Foreskin keratinocyte (primary cell): ENCODE measurements at places on chromosomes 2 and 18.
A peak's percentile ranks its signal among the peaks of the same experiment; 100 is the strongest.

GRCh38 chr2:137800386-137800785, 163.9 kb upstream of the HNMT start:
- no peak for DNase-seq

DNA sequence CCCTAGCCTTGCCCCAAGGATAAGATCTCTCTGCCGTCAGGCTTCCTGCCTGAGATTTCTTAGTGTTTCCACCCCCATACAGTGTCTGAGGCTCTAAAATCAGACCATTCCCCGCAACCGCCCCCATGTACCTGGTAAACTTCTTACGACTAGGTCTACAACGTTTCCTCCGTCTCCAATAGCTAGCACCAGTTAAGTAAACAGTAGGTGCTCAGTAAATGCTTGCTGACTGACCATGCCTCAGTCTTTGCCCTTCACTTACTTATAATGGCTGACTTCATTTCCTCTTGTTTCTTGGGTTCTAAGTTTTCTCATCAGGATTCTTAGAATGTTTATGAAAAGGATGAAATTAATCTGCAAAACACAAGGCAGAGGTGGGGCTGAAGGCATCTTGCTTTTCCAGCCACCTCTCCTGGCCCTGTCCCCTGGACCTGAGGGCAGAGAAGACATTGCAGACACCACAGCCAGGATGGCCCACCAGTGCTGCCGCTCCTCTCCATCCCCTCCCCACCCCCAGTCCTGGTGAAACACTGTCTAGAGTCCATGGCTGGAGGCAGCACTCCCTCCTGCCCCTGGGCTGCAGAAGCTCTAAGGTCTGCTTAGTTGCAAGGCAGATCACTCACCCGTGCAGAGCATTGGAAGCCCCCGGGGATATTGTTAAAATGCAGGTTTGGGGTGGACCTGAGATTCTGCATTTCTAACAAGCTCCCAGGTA, 16.9 kb downstream of the TMEM37 start:
- DNase-seq, result no peak

DNA sequence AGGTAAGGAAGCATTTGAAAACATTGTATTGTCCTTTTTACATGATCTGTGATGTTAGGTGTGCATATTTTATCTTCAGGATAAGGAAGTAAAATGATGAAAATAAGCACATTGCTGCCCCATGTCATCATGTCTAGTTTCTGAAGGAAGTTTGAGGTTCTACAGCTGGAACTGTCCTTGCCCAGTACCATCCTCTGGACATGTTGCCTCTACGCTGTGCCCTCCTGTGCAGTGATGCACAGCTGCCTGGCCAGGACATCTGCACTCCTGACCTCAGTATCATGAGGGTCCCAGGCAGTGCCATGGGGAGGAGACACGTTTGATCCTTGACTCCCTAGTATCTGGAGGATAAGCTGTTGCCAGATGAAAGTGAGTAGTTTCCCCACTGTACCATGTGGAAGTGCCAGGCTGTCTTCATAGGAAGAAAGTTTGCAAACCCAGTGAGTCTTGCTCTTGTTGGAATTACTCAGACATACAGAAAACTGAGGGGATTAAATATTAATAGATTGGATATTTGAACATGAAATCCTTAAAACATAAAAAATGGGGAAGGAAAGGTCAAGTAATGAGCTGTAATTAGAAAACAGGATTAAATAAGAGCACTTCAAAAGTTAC, 9.5 kb downstream of the ALKAL2 start:
- DNase-seq, result no peak

DNA sequence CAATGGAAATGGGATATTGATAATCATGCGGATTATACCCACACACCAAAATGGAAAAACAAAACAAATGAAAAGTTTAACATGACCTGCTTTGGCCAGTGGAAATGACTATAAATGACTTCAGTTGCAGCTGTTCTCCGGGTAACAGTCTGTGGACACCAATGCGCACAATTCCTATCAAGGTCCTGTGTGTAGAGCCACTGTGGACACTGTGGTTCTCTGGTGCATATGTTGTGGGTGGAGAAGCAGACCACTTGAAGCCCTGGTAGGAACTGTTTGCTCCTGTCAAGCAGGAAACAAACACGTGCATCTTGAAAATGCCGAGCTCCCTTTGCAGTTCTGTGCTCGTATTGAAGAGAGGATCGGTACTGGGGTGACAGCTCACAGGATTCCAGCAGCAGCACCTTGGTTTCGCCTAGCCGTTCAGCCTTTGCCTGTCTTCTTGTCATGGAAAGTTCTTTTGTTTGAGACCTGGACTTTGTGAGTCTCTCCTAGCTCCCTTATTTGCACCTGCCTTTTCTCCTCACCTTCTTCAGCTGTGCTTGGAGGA, 32.9 kb downstream of the NCK2 start:
- DNase-seq, result no peak

DNA sequence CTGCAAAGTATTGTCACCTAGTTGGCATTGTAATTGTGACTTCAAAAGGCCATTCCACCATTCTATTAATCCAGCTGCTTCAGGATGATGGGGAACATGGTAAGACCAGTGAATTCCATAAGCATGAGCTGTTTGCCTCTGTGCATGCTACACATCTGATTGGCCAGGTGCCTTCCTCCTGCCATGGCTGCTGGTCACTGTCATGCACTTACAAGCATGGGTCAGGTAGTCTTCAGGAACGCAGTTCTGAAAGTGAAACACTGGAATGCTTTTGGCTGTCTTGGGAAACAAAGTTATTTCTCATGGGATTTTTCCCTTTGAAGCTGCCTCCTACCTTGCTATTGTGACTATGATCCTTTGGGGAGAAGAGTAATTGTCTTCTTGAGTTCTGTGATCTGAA, 267.6 kb downstream of the GBX2 start:
- DNase-seq, result peak; percentile 52
